ENCODE measurements at places on chromosomes 5 and 9.

DNA sequence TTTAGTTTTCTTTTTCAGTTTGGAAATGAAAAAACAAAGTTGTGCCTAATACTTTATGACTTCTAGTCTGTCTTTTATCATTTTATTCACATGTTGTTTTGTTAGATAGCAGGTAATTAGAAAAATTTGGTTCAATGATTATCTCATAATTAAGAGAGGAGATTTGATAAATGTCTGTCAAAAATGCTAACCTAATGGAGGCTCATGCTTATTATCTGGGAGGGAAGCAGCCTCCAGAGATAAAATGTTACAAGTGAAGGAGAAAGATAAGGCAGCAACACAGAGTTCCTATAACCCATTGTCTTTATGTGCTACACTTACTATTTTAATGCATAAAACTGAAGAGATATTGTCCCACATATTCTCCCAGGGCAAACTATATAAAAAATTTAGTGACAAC is 53.5 kb downstream of the SLC27A6 start:
- no peak for DNase-seq

DNA sequence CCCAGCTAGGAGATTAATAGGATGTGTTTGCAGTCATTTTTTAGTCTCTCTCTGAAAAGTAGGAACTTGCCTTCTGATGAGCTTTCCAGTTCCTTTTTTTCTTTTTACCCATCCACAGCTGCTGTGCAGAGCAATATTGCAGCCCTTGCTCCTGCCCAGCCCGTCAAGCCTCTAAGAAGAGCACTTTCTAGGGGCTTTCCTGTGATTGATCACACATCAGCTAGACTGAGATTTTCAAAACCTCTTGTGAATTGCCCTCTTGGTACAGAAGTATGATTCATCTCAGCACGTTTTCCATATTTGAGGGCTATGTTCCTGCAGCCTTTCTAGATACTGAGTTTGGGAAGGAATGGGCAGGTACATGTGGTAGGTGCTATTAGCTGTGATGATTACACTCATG is 93.9 kb downstream of the GALNT10 start:
- DNase-seq: no peak

DNA sequence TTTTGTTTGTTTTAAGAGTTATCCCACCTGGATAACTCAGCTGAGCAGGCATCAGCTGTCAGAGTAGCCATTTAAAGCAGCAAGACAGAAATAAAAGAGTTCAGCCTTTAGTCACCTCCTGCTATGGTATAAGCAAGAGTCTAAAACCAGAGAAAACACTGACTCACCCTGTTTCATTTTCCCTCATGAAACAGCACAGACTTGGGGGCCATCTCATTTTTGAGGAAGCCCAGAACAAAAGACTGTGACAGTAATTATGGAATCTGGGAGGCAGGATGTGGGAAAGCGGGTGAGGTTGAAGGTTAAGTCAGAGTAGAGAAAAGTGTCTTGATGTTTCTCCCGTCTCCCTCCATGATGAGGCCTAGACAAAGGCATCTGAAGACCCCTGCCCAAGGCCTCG is 90.2 kb upstream of the FAM174A start:
- no peak for DNase-seq

GRCh38 chr9:123239726-123240125 is 28.7 kb downstream of the STRBP start:
- no peak for DNase-seq

- DNase-seq: no peak
Measured at GRCh38 chr9:105128908-105129600, 115.4 kb upstream of the SLC44A1 start.

DNA sequence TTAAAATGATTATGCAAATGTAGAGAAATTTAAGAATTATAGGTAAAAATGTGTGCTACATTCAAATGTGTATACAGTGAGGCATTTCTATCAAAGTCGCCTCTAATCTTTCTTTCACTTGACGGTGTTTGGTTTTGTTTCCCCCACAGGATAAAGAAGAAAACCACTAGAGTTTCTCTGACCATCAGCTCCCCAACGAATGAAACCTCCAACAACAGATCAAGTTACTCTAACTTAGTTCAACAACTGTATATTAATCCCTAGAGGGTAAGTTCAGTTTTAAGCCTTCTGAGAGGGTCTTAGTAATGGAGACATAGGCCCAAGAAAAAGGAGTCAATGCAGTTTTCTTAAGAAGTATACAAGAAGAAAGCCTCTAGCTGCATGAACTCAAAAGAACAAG is 11.5 kb upstream of the MYOT start:
- DNase-seq: no peak

GRCh38 chr5:77251921-77252320 is 41.4 kb downstream of the PDE8B start:
- DNase-seq: no peak

GRCh38 chr5:1540831-1541701 is 17.3 kb upstream of the LPCAT1 start:
- no peak for DNase-seq

GRCh38 chr5:165477546-165477945 is 1972.1 kb downstream of the MAT2B start:
- no peak for DNase-seq

DNA sequence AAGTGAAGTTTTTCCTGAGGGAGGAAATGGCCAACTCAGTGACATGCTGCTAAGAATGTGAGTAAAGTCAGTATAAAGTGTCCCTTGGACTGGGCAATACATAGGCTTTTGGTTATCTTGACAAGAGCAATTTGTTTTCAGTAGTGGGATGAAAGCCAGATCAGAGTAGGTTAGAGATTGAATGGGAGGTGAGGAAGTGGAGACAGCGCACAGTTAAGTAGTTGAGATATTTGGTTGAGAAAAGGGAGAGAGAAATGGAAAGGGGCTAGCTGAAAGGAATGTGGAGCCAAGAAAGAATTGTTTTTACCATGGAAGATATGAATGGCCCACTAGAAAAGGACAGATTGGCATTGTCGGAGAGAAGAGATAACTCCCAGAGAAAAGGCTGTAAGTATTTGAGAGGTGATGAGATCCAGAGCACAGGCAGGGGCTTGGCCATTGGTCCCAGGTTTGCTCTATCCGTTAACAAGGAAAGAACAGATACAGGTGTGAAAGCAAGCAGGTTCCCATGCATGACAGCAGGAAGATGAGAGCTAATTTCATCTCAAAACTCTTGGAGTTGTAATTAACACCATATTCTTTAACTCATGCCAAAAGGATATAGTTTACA is 392.0 kb downstream of the NR2F1-AS1 start:
- no peak for DNase-seq

DNA sequence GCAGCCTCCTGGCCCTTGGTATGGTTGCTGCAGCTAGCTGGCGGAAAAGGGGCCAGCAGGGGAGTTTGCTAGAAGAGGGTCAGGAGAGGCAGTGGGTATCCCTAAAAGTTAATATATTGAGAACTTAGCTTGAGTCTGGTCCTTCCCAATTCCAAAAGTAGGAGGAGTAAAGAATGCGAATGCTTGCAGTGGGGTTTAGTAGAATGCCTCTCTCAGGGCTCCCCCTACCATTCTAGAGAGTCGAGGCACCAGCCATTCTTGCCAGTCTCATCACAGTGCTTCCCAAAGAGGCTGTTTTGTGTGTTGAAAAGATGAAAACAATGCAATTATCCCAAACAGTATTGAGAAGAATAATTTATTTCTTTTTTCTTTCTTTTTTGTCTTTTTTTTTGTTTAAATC is 26.4 kb downstream of the TTC39B start:
- DNase-seq: no peak

- no peak for DNase-seq
Measured at GRCh38 chr5:106399391-106399790, 1271.3 kb downstream of the EFNA5 start.

DNA sequence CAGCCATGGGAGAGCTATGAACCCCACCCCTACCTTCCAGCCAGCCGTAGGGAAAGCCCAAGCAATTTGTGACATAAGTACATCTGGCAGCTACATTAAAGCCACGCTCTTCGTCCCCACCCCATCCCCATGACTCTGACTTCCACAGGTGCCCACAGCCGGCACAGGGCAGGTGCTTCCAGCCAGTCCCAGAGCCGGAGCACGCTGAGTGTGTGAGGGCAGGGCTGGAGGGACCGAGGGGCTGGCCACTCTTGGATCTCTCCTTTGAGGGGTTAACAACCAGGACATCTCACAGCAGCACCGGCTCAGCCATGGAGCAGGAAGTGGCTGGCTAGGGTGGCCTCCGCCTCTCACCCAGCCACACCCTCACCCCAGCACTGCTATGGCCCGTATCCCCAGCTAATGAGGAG is 2.4 kb upstream of the FAM78A start:
- no peak for DNase-seq

- no peak for DNase-seq
Measured at GRCh38 chr9:33244137-33244784, 4.3 kb downstream of the SPINK4 start.

GRCh38 chr9:124479371-124479770 is 27.8 kb downstream of the NR5A1 start:
- no peak for DNase-seq

GRCh38 chr5:156918311-156918845 is 44.6 kb downstream of the TIMD4 start:
- no peak for DNase-seq

DNA sequence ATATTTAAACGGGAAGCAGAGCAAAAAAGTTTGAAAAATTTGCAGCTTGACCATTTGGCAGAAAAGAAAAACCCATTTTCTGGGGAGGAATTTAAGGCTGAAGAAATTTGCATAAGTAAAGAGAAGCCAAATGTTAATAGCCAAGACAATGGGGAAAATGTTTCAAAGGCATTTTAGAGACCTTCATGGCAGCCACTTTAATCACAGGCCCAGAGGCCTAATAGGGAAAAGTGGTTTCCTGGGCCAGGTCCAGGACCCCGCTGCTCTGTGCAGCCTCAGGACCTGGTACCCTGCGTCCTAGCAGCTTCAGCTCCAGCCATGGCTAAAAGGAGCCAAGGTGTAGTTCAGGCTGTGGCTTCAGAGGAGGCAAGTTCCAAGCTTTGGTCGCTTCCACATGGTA is 507.3 kb downstream of the SLCO4C1 start:
- no peak for DNase-seq

Data from NCI-H2029 treated with DMSO at 0.1 percent for 48 hours (cell line).